Ecto neural progenitor cell (in vitro differentiated cells): ENCODE measurements at places on chromosomes 1 and 21.
A peak's percentile ranks its signal among the peaks of the same experiment; 100 is the strongest.

- DNase-seq, result peak; percentile 95
Measured at GRCh38 chr1:158177700-158178450, 2.8 kb upstream of the CD1D start.

DNA sequence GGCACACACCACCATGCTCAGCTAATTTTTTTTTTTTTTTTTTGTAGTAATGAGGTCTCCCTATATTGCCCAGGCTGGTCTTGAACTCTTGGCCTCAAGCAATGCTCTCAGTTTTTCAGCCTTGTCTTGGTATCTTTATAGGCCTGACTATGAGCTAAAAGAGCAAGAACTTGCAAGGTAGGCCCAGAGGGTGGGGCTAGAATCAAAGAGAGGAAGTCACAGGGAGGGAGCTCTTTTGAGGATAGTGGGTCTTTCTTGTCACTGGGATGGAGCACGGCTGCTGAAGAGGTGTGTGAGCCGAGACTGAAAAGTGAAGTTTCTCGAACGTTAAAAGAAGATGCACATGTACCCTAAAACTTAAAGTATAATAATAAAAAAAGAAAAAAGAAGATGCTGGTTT is 260.0 kb upstream of the BEND5 start:
- DNase-seq, result no peak

DNA sequence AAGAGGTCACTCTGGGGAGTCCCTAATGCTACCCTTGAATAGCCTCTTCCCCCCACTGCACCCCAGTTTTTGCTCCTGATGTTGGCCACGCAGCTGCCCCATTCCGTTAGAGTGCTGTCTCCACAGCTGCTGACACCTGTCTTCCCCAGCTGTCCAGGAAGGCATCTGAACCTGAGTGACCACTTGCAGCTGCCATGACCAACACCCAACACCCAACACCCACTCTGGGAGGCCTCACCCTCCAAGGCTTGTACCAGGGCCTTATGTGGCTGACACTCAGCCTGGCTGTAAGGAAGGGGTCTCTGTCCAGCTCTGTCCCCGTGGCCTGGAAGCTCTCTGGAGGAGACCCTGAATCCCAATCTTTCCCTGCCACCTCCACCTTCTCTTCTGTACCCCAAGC is 26.7 kb upstream of the LDLRAP1 start:
- no peak for DNase-seq

DNA sequence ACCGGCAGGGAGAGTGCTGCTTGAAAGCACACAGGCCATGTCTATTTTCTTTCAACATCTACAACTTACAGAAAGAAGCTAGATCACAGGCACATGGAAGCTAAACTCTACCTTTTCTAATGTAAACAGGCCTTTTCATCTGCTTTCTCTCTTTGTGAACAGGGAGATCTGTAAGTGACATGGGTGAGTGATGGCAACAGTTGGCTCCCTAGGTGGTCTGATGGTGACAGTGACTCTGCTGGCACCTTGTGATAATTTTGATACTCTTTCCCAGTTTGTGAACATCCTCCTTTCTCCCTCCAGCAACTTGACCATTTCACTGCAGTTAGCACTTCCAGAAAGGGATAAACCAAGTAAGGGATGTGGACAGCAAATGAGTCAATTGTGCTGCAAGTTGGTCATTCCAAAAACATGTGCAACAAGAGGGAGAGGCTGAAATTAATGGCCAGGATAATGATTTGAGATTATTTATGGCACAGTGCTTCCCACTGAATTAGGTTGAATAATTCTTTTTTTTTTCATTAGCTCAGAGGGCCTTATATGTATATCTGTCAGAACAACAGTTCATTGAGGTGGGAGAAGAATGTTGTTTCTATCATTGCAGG is 89.5 kb downstream of the XCL2 start:
- DNase-seq, result no peak

DNA sequence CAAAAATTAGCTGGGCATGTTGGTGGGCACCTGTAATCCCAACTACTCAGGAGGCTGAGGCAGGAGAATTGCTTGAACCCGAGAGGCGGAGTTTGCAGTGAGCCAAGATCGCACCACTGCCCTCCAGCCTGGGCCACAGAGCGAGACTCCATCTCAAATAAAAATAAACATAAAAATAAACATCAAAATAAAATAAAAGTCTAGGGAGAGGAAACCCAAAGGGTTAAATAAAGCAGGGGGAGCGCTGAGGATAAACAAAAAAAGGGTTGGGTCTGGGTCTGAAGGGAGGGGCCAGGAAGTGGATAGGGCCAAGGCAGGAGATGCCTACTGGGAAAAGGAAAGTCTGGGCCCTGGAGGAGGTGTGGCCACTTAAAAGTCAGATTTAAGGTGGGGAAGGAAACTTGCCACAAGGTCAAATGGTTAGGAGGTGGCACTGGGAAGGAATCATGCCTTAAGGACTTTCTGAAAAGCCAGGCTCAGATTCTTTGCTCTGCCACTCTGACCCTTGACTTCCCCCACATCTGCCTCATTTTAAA is 150.0 kb downstream of the ADSS2 start:
- DNase-seq, result no peak

DNA sequence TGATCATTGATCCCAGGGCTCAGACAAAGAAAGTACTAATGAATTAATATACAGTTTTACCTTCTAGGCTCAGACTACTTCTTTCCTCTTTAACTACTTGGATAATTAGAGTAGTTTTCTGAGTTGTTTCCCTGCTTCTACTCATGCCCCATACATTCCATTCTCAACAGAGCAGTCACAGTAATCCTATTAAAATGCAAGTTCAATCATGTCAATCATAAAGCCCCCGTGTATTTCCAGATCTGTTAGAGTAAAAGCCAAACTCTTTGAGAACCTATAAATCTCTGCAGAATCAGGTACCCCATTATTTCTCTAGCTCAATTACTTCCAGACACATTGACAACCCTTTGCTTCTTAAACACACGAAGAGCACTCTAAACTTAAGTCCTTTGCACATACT is 242.1 kb upstream of the PRMT6 start:
- DNase-seq, result no peak

DNA sequence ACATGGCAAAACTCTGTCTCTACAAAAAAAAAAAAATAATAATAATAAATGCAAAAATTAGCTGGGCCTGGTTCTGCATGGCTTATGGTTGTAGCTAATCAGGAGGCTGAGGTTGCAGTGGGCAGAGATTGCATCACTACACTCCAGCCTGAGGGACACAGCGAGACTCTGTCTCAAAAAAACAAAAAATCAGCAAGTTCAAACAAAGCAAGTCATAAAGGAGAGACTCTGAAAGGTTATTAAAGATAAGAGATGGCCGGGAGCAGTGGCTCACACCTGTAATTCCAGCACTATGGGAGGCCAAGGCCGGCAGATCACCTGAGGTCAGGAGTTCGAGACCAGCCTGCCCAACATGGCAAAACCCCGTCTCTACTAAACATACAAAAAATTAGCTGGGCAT is 28.8 kb downstream of the COP1 start:
- DNase-seq, result no peak

DNA sequence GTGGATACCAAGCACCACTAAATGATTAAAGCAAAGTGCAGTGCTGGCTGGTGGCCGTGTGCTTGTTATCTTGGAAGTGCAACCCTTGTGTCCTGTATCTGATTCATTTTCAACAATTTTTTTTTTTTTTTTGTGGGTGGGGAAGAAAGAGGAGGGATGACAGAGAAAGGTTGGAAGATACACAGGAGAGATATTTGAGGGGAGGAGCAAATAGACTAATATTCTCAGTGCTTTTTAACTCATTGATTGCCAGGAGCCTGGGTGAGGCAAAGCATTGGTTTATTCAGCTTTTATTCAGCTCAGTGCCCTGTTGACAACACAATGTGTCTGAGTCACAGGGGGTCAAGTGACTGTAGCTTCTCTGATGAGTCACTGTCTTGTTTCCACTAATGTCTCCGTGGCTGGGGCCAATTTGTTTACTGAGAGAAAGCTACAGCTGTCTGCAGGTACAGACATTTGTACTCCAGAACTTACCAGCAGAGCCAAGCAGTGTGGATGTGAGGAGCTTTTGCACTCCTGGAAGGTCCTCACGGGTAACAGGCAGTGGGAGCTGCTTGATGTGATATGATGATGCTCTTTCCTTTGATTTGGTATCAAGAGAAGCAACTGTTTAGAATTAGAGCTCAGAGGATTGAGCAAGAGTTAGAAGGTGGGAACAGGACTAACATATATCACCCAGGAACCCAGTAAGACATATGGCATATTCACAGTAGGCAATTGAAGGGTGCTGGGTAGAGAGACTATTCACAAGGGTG is 23.6 kb upstream of the DNM3 start:
- no peak for DNase-seq

- DNase-seq, result no peak
Measured at GRCh38 chr1:3038113-3038551, 16.9 kb downstream of the ACTRT2 start.

- no peak for DNase-seq
Measured at GRCh38 chr1:225508538-225509375, 80.9 kb upstream of the LBR start.

- no peak for DNase-seq
Measured at GRCh38 chr1:44884746-44885145, 41.7 kb upstream of the PTCH2 start.

- DNase-seq, result no peak
Measured at GRCh38 chr1:227735539-227736285, 477 bp downstream of the SNAP47 start.

GRCh38 chr1:230537456-230537855 is 104.8 kb upstream of the COG2 start:
- no peak for DNase-seq

- no peak for DNase-seq
Measured at GRCh38 chr1:40592107-40592803, 60.8 kb downstream of the ZNF684 start.

- DNase-seq, result no peak
Measured at GRCh38 chr1:22878626-22879025, 94.0 kb downstream of the LACTBL1 start.

DNA sequence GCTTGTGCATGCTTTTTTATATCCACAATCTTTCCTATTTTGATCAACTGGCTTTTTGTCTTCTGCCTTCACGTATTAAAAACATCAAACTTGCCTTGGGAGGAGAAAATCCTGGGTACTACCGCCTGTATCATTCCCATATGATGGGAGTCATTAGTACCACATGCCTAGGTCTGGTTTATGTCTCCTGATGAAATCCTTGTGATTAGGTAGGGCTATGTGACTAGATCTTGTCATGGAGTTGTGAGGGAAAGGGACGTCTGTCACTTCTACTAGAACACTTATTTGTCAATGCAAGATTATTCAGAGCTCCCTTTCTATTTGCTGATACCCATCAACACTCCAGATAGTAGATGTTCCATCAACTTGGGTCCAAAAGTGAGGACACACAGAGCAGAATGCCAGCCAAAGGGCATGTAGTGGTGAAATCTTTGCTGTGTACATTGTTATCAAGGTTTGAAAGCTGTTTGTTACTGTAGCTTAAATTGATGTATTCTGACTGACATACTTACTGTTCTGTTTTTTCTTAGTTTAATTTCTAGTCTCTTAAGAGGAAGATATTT is 621.8 kb upstream of the NR5A2 start:
- no peak for DNase-seq

DNA sequence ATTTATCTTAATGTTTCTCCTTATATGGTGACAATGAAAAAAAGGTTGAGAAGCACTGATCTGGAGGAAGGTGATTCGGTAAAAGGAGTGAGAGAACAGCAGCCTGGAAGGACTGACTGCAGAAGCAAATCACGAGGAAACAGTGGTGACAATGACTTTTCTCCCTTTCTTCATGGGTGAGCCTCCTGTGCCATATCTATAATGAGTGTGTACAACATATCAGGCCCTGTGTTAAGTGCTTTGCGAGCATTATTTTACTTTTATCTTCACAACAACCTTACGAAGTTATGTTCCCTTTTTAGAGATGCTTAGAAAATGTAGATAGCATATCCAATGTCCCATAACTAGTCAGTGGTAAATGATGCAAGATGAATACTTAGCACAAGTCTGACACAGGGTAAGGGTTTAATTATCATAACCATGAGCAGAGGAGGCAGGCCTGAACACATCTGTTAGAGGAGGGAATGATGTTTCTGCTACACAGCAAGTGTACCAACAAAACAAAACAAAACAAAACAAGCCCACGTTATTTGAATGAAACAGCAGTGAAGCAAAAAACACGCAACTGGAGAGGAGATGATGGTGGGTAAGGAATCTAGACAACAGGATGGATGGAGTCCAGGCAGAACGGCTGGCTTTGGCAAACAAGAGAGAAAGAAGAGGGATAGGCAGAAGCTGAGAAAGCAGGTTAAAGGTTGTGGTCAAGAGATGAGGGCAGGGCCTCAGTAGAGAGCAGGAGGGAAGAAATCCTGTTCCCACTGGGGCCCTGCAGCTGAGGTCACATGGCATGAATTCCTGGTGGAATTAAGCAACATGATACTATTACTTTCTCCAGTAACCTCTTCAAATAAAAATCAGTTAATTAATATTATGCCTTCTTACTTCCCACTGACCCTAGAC is 29.6 kb downstream of the GNG12 start:
- DNase-seq, result no peak

DNA sequence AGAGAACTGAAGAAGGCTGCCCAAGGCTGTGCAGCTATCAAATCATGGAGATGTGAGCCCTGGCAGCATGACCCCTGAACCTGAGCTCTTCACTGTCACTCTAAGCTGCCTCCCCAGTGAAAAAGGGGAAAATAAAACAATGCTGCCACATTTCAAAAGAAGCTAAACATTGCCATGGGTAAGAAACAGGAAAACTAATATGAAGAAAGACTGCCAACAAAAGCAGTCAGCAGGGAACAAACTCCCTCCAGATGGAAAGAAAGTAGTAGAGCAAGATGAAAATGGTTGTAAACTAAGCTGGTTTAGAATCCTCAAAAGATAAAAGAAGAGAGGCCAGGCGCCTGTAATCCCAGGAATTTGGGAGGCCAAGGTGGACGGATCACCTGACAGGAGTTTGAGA is 36.2 kb upstream of the CSF1 start:
- no peak for DNase-seq

DNA sequence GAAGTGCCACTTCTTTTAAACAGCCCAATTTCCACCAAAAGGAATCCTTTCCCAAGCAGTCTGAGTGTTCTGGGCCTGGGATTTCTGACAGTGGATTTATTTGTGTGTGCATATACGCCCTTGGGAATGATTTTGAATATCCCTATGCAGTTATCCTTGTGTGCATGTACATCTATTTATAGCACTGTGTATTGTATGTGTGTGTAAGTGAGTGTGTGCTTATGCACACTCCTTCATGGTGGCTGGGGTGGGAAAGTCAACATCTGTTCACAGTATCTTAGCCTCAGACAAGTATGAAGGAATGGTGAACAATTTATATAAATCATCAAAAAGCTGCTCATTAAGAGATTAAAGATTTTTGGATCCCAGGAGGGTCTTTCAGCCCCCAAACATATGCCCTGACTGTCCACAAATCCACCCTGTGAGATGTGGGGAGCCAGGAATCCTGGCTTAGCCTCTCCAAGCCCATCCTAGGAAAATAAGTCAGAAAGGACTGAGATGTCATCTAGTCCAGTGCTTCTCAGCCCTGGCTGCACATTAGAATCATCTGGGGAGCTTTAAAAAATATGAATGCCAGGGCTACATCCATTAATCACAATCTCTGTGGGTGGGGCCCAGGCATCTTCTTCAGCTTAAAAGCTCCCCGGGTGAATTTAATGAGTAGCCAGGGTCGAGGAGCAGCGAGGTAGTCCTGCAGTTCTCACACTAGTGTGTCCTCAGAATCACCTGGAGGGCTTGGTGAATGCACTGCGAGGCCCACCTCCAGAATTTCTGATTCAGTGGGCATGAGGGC is 101.4 kb downstream of the PLXNA2 start:
- DNase-seq, result no peak

GRCh38 chr1:154546264-154547063 is 12.0 kb downstream of the UBE2Q1 start:
- DNase-seq, result peak; percentile 77
